ENCODE measurements at places on chromosomes 1 and 21.

DNA sequence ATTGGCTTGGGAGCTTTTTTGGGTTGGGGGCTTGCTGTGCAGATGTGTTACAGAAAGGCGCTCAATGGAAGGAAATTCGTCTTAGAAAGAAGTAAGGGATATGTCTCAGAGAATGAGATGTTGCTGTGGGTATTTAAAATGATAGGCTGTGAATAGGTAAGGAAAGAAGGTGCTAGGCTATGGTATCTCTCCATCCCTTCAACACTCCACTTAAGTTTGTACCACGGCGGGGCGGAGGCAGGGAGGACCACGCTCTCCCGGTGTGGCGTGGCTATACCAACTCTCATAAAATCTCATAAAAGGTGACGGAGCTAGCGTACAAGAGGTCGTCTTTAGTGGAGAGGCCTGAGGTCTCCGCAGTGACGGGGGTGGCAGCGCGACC, 305 bp upstream of the RPS6KC1 start:
- DNase-seq: no peak

GRCh38 chr1:48875552-48876329, 99.0 kb upstream of the BEND5 start:
- no peak for DNase-seq

- DNase-seq: no peak
Observed at GRCh38 chr1:119220991-119221390, 80.5 kb upstream of the WARS2 start.

- DNase-seq: no peak
Observed at GRCh38 chr1:230228236-230228897, 161.3 kb downstream of the GALNT2 start.

DNA sequence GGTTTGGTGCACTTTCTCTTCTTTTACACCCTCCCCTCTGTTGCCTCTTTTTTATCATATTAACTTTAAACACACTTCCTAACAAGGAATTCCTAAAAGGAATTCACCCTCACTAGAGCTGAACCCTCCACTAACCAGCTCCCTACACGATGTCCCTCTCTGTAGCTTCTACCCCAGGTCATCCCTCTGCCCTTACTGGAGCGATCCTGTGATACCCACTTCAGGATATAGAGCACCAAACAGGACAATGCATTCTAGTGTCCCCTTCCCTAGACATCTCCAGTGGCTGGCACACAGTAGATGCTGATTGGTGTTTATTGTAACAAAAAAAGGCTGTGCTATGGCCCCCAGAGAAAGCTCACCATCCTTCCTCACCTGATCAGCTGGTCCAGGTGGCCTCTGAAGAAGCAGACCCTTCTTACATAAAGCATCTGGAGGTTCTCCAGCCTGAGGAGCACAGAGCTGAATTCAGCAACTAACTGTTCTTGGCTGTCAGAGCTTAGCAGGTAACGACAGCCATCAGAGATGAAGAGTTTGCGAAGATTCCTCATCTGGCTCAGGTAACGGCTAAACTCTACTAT, 1.4 kb downstream of the PRAMEF18 start:
- no peak for DNase-seq

DNA sequence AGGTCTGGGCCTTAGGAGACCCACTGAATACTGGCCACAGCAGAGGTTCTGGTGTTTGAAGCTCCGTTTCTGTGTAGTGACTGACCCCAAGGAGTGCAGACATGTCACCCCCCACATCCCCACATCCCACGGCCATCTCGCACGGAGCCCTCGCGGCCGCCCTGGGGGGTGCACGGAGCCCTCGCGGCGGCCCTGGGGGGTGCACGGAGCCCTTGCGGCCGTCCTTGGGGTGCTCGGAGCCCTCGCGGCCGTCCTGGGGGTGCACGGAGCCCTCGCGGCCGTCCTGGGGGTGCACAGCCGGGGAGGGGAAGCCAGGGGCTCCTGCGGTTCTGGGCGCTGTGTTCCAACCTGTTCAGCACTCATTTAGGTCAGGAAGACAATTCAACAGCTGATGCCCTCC, 68.4 kb downstream of the SCCPDH start:
- no peak for DNase-seq

DNA sequence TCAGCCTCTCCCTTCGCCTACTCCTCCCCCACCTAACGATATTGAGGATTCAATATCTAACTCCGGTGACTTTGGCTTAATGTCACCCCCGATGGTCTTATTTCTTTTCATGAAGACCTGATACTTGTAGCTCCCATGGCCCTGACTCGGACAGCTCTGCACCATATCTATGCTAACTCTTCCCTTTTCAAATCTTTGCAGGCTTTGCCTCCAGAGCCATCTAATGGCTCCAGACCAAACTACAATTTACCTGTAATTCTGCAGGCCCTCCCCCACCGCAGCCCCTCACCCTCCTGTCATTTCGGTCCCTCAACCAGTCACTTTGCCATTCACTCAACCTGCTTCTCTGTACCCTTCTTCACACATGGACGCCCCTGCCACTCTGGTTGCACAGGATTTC, 7.9 kb upstream of the GSTM5 start:
- DNase-seq: no peak

GRCh38 chr1:31152181-31152795, 86.8 kb upstream of the PUM1 start:
- DNase-seq: no peak

DNA sequence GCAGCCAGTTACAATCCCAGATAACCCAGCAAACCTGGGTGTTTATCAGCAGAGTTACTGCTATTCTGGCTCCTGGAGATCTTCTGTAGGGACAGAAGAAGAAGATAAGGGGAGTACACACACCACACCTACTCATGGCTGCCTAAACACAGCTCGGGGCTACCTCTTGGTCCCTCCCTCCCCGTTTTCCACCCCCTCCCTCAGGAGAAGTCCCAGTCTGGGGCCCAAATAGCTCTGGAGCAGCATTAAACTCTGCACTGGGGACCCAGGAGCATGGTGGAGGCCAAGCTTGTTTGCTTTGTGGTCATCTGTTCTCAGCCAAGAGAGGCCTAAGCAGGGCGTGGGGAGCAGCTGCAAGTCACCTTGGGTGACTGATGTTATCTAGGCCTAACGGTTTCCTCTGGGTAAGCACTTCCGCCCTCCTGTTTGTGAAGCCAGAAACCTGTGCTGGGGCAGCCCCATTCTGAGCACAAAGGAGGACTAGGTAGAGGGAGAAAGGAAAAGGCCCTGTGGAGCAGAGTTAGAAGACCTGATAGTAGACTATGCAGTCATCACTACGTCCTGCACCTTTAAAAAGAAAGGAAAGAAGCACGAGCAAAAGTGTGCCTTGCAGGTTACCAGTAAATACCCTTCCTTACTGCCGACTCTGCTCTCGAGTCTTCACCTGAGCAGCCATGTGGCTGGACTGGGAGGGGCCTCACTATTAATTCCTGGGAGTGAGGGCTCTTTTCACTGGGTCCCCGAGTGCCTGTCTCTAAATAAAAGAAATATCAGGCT, 2.0 kb upstream of the RCSD1 start:
- DNase-seq: no peak

DNA sequence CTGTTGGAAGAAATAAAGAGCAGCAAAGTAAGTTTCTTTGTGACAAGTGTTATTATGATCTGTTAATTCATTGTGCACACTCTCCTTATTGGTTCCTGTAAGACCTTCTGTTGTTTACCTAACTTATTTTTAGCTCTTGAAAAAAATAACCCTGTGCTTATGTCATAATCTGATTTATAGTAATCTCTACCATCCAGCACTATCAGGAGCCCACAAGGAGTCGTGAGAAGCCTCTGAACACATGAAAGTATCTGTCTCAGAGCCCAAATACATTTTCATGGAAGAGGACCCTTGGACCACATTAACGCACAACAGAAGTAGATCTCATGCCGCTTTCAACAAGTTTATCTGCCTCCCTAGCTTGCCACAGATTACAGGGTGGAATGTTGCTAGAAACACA, 45.8 kb downstream of the CENPF start:
- no peak for DNase-seq

DNA sequence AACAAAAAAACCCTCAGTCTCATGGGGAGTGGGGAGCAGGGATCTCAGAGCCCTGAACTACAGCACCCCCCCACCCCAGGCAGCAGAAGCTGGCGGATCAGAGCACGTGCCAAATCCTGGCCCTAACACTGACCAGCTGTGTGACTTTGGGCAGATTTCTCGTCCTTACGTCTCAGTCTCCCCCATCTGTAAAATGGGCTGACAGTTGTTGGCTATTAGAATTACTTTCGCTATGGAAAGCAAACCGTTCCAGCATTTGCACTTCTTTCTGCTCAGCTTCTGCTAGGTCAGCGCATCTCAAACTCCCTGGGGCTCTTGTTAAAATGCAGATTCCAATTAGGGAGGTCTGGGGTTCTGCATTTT, 15.5 kb downstream of the TNFRSF8 start:
- no peak for DNase-seq

DNA sequence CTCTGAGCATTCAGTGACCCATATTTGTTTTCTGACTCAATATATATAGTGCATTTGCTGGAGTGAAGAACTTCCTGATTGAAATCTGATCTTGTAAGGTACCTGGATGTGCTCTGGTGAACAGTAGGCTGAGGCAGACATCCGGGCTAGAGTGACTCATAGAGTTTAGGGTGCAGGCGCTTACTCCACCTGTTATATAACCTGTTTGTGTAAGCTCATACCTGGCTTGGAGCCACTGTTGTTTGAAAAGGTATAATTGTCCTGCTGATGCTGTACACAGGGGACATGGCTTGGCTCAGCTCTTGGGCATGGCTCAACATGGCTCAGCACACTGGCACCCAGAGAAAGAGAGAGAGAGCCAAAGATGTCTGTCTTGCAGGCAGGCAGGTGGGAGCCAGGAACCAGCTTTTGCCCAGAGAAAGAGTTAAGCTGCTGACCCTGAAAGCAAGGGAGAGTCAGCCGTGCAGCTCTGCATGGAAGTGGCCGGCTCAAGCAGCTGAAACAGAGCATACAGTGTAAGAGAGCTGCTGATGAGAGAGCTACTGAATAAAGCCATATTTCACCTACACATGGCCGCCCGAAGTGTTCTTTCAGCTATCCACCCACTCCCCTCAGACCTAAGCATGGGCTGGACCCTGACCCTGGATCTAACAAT, 43.2 kb downstream of the GJA5 start:
- DNase-seq: no peak

DNA sequence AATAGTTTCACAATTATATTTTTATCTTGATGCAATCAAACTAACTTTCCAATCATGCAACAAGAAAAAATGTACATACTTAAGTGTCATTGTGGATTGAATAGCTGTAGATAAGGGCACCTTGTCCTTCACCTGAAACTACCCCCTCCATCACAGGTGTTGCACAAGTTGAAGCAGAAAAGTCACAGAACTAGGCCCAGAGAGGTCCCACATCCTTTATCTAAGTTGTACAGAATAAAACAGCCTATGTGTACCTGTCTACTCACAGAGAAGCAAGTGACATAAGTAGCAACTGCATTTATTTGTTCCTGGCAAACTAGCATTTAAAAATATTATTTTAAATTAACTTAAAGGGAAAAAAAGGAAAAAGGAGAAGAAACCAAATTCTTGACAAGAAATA, 256.8 kb downstream of the FAF1 start:
- DNase-seq: no peak

DNA sequence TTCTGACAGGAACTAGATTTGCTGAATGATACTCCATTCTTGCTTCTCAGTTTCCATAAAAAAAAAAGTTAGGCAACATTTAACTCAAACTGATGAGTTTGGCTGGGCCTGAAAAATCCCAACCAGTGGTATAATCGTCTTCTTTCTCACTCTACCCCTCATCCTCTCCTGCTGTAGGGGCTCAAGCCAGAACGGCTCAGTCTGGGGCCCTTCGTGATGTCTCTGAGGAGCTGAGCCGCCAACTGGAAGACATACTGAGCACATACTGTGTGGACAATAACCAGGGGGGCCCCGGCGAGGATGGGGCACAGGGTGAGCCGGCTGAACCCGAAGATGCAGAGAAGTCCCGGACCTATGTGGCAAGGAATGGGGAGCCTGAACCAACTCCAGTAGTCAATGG, 1.6 kb downstream of the TXLNA start:
- DNase-seq: no peak

All from NCI-H446 (cell line).